ENCODE measurements at places on chromosomes 5 and 9.

DNA sequence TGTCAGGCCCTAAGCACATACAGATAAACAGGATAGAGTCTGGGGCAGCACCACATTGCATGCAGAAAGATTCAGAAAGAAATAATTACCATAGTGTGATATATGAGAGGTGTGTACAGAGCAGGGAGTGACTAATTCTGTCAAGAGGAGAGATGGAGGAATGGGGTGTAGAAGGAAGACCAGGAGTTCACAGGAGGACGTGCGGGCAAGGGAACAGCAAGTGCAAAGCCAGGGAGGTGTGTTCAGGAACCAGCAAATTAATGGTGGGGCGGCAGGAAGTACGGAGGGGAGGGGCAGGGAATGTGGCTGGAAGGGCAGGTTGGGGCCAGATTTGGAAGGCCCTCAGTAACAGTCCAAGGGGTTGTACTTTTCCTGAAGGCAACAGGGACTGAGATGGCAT, 17.4 kb downstream of the EGR1 start:
- no peak for DNase-seq

GRCh38 chr5:37211661-37212060, 37.5 kb downstream of the CPLANE1 start:
- DNase-seq: no peak

DNA sequence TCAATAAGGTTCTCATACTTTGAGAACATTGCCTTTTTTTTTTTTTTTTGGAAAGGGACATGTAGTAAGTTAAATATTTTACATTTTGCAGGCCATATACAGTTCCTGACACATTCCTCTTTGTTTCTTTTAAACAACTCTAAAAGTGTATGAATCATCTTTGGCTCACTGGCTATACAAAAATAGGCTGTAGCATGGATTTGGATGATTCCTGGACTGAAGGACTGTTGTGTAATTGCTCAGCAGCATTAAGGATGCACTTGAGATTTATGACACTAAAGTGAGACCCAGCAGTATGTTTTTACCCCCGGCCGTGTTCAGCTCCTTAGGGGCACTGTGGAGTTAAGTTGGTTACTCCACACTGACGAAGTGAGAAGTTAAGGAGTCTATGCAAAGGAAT, 41.3 kb downstream of the VPS13A start:
- no peak for DNase-seq

DNA sequence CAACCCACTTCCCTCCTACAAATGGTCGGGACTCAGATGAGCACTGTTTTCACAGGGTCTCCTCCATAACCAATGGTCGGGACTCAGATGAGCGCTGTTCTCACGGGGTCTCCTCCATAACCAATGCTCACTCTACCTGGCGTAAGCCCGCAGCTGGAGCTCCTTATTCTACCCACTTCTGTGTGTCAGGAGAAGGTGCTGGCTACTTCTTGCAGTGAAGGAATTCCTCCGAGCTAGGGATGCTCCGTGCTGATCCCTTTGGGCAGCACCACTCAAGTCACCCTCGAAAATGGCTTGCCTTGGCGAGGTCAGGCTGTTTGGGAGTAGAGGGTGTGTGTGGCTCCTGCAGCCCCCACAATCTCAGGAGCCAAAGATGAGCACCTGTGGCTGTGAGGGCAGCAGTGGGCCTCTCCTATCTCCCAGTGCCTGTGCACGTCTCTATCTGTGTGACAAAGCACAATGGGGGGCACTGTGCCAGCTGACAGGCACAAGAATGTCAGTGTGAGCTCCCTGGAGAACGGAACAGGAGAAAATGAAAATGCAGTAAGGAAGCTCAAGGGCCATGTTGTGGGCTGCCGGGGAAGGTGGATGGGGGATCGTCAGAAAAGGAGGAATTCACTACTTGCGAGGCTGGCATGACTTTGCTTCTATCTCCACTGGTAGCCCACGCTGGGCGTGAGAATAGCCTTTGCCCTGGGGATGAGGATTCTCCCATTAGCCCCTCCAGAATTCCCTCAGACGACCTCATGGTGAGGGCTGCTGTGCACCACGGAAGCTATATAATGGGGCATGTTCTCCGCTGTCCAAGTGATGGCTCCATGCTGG, 3.9 kb upstream of the BTNL9 start:
- no peak for DNase-seq

GRCh38 chr9:114378016-114378415, 9.8 kb downstream of the AKNA start:
- no peak for DNase-seq

- DNase-seq: peak; percentile 77
Measured at GRCh38 chr5:127705120-127705892, 2.1 kb downstream of the CCDC192 start.

GRCh38 chr9:35907711-35908503, 1.4 kb upstream of the SPAAR start:
- peak; percentile 71 for DNase-seq

- no peak for DNase-seq
Measured at GRCh38 chr5:139104577-139105276, 93.4 kb downstream of the SIL1 start.

GRCh38 chr9:76818271-76818670, 54.0 kb downstream of the PCA3 start:
- no peak for DNase-seq

GRCh38 chr9:8857926-8858595, 1058.5 kb upstream of the DMAC1 start:
- DNase-seq: peak; percentile 2

DNA sequence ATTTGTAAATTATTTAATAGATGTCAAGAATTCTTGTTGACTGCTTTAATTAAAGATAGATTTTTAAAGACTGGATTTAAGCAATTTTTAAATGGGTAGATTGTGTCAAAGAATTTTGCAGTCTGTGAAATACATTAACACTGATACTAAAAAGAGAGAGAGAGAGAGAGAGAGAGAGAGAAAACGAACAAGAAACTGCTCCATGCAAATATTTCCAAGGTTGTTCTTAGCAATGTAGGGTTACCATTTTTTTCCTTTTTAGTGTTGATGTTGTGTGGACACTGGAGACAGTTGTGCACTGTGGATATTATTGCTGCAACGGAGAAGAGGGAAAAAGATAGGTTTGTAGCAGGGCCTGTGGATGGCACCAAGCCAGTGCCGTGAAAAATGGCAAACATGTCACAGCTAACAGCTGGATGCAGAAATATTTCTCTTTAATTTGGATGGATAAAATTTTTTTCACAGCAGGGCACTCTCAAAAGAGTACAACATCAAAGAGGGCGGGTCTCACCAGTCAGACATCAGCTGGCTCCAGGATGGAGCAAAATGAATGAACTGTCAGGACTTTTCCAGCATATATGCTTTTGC, 58.2 kb downstream of the PRDM6 start:
- no peak for DNase-seq

DNA sequence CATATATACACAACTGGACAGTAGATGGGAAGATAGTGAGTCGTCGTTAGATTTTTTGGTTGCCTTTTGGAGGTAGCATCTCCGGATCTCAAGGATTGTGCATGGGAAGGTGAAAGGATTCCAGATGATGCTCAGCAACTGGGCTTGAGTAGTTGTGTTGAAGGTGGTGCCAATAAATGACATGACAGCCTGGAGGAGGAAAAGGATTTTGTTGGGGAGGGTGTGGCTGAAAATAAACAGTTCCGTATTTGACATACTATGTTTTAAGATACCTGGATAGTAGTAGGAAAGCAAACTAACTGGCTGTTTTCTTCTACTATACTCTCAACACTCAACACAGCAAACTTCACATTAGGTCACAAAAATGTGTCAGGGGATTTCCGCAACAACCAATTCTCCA, 62.4 kb downstream of the SREK1 start:
- no peak for DNase-seq

DNA sequence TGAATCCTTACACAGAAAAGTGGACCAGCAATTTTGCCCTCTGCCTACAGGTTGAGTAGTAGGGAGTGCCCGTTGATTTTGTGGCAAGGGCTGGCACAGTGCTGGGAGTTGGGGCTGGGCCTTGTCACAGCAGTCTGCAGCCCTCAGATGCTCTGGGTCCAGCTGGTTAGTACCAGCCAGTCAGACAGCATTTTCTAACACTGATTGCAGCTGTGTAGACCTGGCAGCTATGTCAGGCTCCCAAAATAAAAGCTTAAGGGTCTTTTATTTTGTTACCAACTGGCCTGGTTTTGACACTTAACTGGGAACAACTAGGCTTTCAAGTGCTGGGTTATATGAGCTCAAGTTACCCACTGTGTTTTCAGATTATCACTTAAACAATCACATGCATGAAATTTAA, 57.7 kb downstream of the MAT2B start:
- DNase-seq: no peak

GRCh38 chr5:95422838-95423237, 31.7 kb downstream of the FAM81B start:
- DNase-seq: no peak

DNA sequence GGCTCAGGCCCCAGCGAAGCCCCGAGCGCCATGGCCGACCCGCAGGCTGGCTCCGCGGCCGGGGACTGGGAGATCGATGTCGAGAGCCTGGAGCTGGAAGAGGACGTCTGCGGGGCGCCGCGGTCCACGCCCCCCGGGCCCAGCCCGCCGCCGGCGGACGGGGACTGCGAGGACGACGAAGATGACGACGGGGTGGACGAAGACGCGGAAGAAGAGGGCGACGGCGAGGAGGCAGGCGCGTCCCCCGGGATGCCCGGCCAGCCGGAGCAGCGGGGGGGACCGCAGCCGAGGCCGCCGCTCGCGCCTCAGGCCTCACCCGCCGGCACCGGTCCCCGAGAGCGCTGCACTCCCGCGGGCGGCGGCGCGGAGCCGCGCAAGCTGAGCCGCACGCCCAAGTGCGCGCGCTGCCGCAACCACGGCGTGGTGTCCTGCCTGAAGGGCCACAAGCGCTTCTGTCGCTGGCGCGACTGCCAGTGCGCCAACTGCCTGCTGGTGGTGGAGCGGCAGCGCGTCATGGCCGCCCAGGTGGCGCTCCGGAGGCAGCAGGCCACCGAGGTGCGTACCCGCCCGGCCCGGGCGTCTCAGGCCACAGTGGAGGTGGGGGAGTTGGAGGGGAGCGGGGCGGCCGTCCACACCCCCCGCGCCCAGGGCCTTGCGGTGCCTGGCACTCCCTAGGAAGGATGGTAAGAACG, 1.6 kb downstream of the DMRT2 start:
- DNase-seq: no peak

DNA sequence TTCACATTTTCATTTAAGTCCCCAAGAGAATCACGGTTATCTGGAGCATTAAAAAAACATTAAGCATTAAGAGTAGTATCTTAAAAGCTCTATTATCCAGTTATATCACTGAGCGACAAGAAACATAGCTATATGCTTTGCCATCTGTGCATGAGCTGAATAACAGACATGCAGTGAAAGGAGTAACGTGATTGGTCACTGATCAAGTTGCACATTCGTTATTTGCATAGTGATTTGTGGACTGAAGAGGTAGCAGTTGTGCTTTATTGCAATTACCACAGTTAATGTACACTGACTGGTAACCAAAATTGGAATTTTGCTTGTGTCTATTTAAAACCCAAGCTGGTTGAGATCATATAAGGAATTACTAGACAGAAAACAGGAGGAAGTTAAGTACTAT, 107.4 kb downstream of the MCTP1 start:
- no peak for DNase-seq

- no peak for DNase-seq
Measured at GRCh38 chr9:30673132-30673531, 1711.3 kb upstream of the ACO1 start.

DNA sequence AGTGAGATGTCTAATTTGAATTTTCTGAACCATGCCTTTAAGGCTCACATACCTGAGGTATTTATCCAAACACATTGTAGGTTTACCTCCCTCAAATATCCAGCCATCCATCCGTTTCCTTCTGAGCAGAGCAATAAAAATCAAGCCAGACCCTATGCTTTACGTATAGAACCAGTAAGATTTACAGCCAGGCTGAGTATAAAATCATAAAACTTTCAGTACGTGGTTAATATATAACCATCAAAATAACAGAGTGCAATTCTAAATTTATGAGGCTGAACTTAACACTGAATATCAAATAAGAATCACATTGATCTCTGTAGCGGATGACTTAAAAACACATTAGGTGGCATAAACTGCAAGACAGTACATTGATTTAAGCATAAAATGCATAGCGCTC, 877.9 kb upstream of the WWC1 start:
- no peak for DNase-seq

GRCh38 chr5:136066661-136067271, 38.0 kb downstream of the TGFBI start:
- DNase-seq: no peak

All from suppressor macrophage treated with lipopolysaccharide for 4 hours (primary cell).